Muscle of back (tissue), 13 donors: ENCODE measurements at places on chromosomes 5 and 9.

DNA sequence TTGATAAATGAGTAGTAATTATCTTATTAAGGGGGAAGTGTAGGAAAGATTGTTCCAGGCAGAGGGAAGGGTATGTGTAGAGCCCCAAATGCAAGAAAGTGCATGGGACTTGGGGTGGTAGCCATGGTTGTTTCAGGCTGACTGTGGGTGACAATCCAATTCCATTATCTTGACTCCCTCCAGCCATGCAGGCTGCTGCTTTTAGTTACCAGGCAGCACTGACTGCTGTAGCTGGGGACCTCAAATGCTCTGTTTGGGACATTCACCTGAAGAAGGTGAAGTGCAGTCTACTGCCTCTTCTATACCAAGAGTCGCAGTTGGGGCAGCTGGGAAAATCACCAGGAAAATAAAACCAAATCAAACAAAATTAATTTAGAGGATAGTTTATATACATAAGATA lies 102.4 kb upstream of the NR3C1 start:
- no peak for DNase-seq

DNA sequence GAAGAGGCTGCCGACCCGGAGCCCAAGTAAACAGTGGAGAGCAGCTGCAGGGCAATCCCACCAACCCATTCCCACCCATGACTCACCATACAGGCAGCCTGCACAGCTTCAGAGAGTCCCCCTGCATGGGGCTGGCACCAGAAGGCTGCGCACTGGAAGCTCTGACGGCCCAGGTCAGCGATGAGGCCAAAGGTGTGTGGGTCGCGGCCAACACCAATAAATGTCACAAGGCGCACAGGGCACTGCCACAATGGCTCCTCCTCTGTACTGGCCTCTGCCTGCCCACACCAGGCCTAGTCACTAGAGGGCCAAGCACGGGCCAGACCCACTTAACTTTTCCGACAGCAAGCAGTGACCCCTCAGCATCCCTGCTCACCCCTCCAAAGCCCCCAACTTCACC lies 3.0 kb upstream of the SRA1 start:
- DNase-seq: no peak

- DNase-seq: no peak
Observed at GRCh38 chr9:134435550-134436378, 109.5 kb downstream of the RXRA start.

DNA sequence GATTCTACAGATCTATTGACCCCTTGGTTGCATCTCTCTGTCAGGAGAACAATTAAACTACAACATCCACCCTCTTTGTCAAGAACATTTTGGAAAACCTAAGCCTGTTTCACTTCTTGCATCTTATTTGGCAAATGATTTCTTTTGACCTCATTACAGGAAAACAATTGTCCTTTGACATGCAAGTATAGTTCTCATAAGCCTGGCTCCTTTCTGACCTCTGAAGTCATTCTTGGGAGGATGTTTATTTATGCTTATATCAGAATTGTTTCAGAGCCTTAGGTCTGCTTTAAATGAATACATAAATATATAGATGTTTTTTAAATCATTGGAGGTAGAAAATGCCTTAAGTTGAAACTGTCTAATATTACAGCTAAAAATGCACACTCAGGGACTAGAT lies 361.3 kb upstream of the PTGER4 start:
- no peak for DNase-seq

GRCh38 chr5:6338871-6339270 lies 39.5 kb downstream of the MED10 start:
- no peak for DNase-seq

GRCh38 chr5:10588779-10589447 lies 25.0 kb downstream of the ANKRD33B start:
- no peak for DNase-seq

- no peak for DNase-seq
Observed at GRCh38 chr5:17088051-17088450, 129.4 kb upstream of the BASP1 start.

DNA sequence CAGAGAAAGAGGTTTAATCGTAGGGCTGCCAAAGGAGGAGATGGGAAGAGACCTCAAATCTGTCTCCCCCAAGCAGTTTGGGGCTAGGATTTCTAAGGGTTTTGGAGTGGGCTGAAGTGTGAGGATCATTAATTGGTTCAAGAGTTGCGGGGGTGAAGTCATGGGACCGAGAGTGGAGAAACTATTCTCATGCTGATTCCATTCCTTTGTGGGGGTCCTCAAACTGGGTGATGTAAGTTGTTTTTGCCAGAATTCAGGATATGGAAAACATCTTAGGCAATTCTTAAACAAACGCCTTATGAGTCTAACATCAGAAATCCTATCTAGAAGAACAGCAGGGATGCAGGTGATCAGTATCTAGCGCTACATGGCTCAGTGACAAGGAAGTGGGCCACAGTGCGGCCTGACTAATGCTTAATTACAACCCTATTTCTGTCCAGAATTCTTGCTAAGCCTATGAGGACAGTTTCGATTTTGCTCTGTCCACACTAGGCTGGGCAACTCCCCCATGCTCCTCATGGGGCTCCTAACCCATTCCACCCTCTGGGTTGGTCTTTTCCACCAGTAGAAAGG lies 27.7 kb upstream of the TRIO start:
- no peak for DNase-seq

GRCh38 chr9:83281306-83282255 lies 218.6 kb upstream of the RASEF start:
- peak; percentile 22 for DNase-seq

DNA sequence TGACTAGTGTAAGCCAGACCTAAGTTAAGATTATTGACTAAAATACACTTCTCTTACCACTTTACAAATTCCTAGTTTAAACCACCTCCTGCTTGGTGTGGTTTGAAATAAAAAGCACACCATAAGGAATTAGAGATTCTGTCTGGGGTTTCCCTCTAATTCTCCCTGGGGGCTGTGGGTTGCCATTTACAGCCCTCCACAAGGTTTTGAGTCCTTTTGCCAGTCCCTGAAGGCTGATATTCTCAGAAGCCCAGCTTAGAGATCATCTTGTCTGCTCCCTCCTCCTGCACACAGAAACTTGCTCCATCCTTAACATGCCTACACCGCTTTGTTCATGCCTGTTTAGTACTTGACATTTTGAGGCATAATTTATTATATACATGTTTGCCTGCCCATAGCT lies 7.2 kb upstream of the LMNB1 start:
- no peak for DNase-seq

DNA sequence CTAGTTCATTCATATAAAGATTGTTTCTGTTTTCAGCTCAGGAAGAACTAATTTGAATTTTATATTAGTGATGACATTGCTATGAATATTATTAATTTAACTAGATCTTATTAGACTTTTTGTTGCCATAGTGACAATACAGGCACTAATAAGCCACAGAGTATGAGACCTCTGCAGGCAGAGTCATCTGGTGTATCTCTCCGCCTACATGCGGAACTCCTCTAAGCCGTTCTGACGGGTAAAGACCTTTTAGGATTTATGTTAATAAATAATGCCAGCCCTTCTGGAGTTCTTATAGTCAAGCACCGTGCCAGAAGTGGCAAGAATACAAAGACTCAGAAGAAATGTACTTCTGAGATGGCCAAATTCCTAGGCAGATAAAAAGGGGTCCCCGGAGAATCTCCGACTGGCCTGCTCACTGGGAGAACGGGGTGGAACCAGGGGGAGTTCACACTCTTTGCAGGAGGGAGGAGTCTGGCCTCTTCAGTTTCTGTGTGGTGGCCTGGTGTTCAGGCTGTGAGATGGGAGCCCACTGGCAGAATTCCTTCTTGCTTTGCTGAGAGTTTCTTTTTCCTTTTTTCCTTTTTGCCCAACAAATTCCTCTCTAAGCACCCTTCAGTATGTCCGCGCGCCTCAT lies 85.1 kb upstream of the IL12B start:
- DNase-seq: no peak

DNA sequence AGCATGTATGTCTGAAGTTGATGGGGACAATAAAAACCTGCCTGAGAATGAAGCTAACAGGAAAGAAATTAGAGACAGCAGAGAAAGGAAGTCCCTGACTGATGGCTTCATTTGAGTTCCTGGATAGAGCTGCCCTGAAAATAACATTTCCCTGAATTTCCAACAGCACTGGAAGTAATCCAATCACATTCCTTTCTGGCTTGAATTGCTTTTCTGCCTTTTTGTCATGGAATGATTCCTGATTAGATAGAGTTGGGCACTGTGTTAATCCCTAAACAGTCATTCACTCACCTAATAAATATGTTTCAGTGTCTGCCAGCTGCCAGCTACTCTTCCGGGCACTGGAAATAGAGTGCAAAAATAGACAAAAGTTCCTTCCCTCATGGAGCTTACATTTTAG lies 30.0 kb upstream of the SH3RF2 start:
- no peak for DNase-seq

- peak; percentile 73 for DNase-seq
Observed at GRCh38 chr5:108884736-108885135, 137.0 kb downstream of the FER start.

DNA sequence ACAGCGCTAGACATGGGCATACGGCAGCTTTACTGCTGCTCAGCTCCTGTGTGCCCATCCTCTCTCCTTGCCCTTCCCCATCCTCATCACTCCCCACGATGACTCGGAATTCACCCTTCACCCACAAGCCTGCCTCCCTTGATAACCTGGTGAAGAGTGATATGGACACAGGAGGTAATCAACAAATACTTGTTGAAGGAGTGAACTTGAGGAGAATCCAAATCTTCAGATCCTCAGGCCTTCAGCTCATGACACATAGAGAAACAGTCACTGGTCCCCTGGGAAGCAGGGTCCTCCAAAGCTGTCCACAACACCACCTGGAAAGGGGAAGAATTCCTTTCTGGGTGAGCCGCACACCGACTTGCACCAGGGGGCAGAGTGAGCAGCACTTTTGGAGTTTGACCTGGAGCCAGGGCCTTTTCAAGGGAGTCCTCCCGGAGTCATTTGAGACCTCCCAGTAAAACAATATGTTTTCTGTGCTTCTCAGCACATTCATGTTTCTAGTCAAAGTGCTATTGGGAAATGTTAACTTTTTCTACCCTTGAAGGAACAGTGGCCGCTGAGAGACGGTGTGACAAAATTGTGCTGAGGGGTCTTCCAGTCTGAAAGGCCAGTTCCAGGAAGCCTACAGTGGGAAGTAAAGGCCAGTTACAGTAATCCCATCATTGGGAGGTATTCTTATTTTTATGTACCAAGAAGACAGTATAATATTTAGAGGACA lies 332.3 kb downstream of the CWC27 start:
- DNase-seq: peak; percentile 73

- no peak for DNase-seq
Observed at GRCh38 chr9:112699230-112699629, 18.7 kb downstream of the INIP start.

- no peak for DNase-seq
Observed at GRCh38 chr9:133031496-133031911, 707 bp downstream of the GTF3C5 start.

- DNase-seq: no peak
Observed at GRCh38 chr9:112112941-112113681, 62.0 kb downstream of the SUSD1 start.

- no peak for DNase-seq
Observed at GRCh38 chr5:133994990-133995333, 9.8 kb downstream of the VDAC1 start.

- no peak for DNase-seq
Observed at GRCh38 chr9:26234865-26235264, 556.6 kb upstream of the TUSC1 start.

- peak; percentile 2 for DNase-seq
Observed at GRCh38 chr5:52007230-52007858, 624.1 kb downstream of the ISL1 start.

DNA sequence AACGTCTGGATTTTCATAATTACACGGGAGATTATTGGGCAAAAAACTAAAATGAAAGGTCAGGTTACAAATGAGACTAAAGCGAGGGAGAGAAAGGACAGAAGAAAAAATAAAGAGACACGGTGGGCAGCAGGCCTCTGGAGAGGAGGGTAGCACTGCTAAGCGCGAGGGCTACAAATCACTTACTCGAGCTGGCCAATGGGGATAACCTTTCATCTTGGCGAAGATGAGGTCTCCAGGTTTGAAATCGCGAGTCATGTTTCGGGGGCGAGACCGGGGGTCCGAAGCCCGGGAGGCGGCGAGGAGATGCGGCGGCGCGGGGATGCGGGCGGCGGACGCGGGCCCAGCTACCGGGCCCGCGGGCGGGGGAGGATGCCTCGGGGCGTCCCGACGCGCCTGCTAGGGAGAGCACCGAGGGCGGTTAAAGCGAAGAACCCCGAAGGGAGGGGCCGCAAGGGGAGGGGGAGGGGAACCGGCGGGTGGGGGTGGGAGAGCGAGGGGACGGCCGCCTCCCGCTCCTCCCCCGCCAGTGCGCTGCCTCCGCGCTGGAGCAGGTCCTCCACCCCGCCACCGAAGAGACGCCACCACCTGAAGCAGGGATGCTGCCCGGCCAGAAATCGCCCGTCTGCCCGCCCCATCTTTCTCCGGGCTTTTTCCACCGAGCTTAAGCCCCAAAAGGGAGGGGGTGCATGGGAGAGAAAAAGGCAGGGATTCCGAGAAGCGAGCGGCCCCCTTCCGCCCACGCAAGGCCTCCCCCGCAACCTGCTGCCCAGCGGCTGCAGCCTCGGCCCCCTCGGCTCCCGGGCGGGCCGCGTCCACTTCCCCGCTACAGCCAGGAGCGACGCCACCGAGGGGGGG lies 610 bp downstream of the PSIP1 start:
- no peak for DNase-seq

DNA sequence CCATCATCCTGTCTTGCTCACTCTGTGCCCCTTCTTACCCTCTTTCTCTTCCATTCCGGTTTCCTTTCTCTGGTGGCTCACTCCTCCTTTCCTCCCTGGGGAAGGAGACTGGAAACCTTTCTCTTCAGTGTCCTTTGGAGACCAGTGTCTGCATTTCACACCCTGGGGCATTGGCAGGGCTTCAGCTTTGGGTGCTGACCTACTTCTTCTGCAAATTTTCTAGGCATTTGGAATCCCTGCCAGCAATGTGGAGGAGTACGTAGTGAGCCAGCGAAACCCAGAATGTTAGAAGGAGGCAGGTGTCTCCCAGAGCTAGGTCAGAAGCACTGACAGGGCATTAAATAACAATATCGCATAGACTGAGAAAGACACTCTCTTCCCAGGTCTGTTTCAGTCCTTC lies 122.2 kb downstream of the SLC28A3 start:
- DNase-seq: no peak

- DNase-seq: no peak
Observed at GRCh38 chr9:2210201-2210600, 195.1 kb downstream of the SMARCA2 start.

- no peak for DNase-seq
Observed at GRCh38 chr9:137070906-137071275, 534 bp upstream of the SAPCD2 start.

GRCh38 chr5:23446424-23446823 lies 61.0 kb upstream of the PRDM9 start:
- DNase-seq: peak; percentile 59
